ENCODE measurements at places on chromosomes 12 and 14.

GRCh38 chr14:75906680-75907280 is 75.0 kb downstream of the TGFB3 start:
- DNase-seq, result peak; percentile 17

GRCh38 chr14:105305345-105305744 is 4.5 kb upstream of the BRF1 start:
- DNase-seq, result no peak

- DNase-seq, result no peak
Observed at GRCh38 chr12:51210690-51211395, 7.0 kb downstream of the POU6F1 start.

GRCh38 chr12:58159941-58160340 is 218.6 kb downstream of the ATP23 start:
- DNase-seq, result no peak

- DNase-seq, result no peak
Observed at GRCh38 chr12:42021469-42021868, 123.2 kb downstream of the GXYLT1 start.

All from RCC 7860 (cell line).